Anterior cingulate cortex (tissue), 58 donors: ENCODE measurements at places on chromosomes 5 and 9.

- no peak for DNase-seq
These were observed 120.9 kb upstream of the TMEM161B start for GRCh38 chr5:88389338-88390095.

DNA sequence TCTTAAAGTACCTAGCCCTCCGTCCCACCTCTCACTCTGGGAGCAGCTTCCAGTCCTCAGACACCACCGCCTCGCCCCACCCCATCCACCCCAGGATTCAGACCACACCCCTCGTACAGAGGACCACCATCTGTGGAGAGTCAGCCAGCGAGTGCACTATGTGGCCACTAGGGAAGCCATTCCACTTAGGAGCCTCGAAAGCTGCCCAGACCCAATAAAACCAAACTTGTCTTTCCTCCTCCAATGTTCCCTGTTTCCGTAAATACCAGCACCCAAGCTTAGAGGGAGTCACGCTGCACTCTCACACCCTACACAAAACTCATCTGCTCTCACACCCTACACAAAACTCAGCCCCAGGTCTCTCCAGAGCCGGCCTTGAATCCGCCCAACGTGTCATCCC, 1.9 kb downstream of the GCNT4 start:
- no peak for DNase-seq

- DNase-seq, result no peak
These were observed 204.8 kb upstream of the S1PR3 start for GRCh38 chr9:88786291-88787079.

DNA sequence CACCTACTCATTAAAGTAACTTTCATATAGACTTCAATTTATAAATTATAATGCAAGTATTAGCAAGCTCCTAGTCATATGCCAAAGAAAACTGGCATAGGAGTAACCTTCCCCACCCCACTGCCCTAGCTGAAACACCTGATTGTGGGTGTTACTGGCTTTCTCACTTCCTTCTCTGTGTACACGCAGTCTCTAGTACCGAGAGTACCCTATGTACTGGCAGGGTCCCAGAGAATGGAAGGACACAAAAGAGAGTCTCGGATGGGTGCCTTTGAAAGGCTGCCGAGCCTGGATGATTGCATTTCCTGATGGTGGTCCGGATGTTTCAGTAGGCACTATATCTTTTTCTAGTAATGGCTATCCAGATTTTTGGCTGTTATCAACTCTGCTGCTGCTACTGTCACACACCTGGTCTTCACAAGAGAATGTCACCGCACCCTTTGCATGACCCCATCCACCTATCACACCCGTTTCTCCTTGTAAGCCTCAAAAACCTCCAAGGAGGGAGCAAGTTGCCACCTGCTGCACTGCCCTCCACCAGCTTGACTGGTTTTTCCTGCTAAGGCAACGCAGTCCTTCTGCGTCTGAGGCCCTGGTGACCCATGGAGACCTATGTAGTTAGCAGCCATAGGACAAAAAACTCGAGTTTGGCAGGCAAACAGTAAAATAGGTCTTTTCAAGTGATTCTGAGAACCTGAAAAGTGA, 53.8 kb upstream of the CLINT1 start:
- no peak for DNase-seq

DNA sequence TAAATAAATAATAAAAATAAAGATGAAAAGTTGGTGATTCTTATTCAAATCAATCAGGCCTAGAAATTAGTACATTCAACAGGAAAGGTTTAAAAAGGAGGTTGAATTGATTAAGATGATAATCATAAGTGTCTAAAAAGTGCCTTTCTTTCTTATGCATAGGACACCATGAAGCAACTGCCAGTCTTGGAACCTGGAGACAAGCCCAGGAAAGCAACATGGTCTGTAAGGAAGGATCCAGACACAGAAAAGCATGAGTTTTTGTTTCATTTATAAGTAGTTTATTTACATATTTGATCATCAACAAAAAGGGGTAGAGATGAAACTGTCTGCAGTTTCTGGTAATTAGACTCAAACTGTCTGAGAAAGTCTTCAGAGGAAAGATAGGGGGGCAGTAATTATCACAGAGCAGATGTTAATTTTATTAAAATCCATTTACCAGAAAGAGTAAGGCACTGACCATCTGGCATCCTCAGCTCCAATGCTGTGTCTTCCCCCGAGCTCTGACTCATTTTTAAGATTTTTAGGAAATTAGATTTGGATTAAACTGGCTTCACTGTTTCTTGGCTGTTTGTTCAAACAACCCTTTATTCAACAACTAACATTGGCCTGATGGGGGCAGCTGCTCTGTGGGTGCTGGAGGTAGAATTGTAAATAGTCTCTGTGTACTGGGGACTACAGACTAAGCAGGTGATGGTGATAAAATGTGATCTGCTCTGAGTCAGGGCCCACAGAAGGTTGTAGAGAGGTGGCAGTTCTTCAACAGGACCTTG, 2.7 kb downstream of the RABEPK start:
- DNase-seq, result no peak

DNA sequence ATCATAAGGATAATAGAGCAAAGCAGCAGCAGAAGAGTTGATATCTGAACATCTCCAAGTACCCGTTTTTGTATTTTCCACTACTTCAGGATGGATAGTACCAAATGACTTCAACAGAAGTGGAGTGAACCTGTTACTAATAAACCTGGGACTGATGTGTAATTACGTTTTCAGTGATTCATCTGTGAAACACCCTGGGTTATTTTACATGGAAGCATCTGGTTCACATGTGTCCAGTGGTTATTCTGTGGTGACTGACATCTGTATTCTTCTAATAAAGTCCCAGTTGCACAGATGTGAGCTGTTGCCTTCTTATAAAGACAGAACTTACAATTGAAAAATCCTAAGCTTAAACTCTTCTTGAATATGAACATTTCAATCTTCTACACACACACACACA, 139.7 kb upstream of the VCAN start:
- DNase-seq, result no peak

- DNase-seq, result no peak
These were observed 4.7 kb upstream of the TOR2A start for GRCh38 chr9:127739614-127740330.

GRCh38 chr5:16411741-16412455, 53.7 kb downstream of the ZNF622 start:
- no peak for DNase-seq

- DNase-seq, result no peak
These were observed 67.6 kb upstream of the NR3C1 start for GRCh38 chr5:143471041-143471509.

DNA sequence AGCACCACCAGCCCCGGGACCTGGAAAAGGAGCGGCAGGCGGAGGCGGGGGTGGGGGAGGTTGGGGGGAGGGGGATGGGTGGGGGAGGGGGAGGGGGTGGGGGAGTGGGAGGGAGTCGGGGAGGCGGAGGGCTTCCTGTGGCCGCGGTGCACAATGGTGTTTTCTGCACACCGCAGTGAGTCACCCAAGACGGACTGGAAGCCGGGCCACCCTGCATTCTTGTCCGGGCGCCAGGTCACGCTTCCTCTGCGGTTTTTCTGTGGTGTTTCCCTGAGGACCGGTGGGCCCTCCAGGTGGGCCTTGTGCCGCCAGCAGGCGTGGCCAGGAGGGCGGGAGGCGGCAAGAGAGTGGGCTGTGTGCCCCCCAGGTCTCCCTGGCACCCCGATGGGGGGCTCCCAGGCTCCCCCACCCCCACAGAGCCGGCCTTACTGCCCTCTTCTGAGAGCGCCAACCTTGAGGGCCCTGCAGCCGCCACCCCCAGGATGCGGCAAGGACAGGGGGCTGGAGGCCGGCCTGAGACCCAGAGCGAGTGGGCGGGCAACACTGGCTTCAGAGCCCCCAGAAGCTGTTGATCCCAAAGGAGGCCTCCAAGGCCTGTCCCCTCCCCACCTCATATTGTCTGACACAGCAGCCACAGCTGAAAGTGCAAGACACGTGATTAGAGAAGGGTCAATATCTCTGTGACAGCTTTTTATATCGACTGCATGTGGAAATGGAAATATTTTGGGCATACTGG, 11.1 kb downstream of the EXD3 start:
- DNase-seq, result no peak

DNA sequence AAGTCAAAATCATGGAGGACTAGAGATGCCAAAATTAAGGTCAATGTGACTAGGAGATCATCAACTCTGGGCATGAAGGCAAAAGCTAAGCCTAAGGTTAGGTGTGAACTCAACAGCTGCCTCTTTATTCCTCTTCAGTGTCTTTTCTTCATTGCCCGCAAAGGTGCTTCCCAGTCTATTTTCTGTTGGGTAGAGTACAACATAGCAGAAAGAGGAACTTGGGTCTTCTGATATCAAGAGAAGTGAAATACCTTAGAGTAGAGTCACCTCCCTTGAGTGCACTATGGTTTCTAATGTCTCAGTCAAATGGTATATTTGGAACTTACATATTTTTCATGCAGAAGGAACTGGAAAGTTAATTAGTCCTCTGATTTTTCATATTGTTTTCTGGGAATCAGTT, 122.5 kb upstream of the GRIN3A start:
- DNase-seq, result no peak

GRCh38 chr5:143564417-143564816, 160.9 kb upstream of the NR3C1 start:
- DNase-seq, result no peak

DNA sequence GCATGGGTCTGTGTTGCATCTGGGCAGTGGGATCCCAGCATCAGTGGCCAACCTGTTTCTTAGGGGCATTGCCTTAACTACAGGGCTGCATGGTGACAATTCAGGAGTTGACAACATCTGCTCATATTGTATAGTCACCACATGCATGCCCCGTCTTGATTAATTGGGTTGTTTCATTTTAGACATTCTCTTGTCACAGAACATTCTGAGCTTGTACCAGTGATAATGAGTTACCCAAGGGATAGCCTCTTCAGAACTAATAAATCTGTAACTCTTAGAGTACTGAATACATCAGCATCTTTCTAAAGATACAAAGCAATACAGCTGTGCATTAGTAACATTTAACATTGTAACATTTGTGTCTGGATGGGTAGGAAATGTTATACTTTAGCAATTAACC, 426.5 kb upstream of the CD180 start:
- DNase-seq, result no peak

DNA sequence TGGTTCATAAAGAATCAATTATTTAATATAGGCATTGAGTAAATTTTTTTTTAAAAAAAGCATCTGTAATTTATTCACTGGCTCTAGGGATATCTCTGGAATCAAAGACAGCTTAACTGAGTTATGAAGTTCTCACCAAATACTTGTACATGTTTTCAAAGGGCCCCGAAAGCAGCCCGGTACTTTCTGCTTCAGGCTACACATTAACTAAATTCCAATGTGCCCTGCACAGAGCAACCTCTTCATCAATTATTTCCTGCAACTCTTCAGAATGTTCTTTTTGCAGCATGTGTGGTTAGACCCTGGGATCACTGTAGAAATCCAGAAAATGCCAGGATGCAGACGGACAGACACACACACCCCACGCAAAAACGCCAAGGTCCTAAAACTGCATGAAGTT, 209.0 kb downstream of the EFNA5 start:
- DNase-seq, result no peak

GRCh38 chr9:123860603-123861002, 69.3 kb downstream of the DENND1A start:
- no peak for DNase-seq

GRCh38 chr5:180141068-180141660, 67.8 kb downstream of the RASGEF1C start:
- DNase-seq, result no peak

DNA sequence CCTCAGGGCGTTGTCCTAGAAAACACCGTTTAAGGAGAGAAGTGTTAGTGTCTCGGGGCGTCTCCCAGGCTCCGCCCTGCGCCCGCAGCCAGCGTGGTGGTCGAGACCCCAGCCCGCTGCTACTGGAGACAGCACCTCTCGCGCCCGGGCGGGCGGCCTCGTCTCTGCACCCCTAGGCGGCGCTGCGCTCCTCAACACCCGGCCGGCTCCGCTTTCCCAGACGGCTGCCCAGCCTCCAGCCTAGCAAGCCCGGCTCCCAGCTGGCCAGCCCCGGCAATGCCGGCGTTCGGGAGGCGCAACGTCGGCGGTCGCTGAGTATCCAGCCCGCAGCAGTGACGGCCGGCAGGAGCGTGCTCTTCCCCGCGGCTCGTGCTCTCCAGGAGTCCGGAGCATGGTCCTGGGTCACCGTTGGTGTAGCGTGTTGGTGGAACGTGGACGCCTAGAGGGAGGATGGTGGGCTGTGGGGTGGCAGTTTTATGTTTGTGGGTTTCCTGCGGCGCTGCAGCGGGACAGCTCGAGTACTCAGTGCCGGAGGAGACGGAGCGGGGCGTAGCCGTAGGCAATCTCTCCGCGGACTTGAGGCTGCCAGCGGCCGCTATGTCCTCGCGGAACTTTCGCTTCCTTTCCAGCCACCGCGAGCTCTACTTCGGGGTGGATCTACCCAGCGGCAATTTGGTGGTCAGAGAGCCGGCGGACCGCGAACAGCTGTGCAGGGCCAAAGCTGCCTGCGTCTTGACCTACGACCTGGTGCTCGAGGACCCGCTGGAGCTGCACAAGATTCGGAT, 536 bp downstream of the PCDHAC1 start:
- DNase-seq, result peak; percentile 25

GRCh38 chr9:100088202-100088601, 10.6 kb downstream of the ERP44 start:
- no peak for DNase-seq

DNA sequence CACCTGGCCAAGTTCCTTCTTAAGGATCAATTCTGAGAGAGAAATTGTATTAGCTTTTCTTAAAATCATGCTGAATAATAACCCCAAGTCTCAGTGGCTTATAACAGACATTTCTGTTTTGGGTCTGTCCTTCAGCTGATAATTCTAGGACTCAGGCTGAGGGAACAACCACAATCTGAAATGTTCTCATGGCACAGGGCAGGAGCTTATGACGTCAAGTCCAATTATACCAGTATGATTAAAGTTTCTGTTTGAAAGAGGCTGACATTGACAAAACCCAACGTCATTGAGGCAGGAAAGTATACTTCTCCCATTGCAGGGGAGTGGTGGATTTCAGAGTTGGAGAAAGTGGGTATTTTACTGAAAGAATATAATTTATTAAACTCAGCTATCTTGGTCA, 21.8 kb downstream of the CENPH start:
- DNase-seq, result no peak

DNA sequence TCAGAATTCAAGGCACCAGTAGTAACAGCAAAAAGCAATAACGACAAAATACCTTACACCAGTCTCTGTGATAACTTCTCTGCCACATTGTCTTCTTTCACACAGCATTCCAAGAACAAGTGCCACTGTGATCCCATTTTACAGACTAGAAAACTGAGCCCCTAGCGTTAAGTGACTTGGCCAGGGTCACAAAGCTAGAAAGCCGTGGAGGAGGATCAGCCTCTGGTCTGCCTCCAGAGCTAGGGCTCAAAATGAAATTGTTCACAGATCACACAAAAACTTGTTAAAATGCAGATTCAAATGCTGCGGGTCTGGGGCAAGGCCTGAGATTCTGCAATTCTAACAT, 154.1 kb downstream of the FAM114A2 start:
- DNase-seq, result no peak

- no peak for DNase-seq
These were observed 307.3 kb upstream of the IRX1 start for GRCh38 chr5:3288325-3288724.

DNA sequence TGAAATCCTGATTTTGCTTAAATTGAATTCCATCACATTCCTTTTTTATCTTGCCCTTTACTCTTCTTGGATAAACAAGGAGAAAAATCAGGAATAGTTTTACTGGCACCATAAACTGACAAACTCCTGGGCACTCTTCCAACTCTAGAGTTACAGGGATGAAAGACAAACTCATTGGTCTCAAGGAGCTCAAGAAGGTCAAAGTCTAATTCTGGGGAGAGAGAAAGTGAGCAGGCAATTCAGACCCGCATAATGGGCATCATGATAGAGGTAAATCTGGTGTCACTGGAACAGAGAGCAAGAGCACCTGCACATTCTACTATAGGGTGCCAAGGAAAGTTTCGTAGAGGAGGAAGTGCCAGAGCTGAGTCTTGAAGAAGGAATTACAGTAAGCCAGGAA, 64.8 kb downstream of the GRIN3A start:
- DNase-seq, result no peak
